ENCODE measurements at places on chromosomes 1 and 21.

DNA sequence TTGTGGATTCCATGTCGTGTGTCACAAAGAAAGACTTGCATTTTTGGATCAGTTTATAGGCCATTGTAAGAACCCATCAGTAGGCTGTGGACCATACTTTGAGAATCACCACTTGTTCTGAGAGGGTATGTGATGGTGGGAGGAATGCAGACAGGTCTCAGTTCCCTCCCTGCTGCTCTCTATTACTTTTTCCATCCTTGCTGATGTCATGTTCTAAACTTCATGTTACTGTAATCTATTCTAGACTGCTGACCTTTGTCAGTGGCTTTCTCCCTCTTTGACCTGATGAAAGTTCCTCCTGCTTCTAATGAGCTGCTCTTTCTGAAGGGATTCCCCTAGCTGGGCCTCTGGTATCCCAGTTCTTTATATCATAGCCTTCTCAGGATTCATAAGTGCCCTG, 46.1 kb downstream of the ST3GAL3 start:
- no peak for DNase-seq

- no peak for DNase-seq
Measured at GRCh38 chr1:153752072-153752471, 23.1 kb upstream of the SLC27A3 start.

DNA sequence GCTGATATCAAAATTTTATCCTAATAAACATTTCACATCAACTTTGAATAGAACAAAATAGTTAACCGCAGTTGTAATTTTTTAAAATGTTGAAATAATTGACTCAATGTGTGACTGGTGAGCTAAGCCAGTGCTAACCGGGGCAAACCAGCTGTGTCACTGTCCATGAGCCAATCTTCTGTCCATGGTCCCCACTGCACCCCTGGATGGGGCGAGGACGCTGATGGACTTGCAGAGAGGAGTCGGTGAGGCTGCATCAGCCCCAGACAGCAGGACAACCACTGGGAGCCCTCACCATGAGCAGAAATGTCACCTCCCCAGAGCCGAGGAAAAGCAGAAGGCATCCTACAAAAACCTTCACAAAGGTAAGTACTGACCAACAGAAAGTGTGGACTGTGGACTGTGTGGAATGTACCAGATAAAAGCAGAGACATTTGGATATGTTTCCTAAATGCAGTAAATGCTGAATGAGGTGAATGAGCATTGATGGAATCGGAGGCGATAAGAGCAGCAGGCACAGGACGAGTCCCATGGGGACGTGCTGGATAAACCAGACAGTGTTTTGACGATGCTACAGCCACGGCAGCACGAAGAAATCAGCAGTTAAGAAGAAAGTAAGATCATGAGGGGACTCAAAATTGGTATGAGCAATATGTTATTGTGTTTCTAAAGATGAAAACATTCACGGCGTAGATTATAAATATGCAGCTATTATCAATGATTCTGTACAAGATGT, 115.0 kb upstream of the BACE2 start:
- DNase-seq: no peak

DNA sequence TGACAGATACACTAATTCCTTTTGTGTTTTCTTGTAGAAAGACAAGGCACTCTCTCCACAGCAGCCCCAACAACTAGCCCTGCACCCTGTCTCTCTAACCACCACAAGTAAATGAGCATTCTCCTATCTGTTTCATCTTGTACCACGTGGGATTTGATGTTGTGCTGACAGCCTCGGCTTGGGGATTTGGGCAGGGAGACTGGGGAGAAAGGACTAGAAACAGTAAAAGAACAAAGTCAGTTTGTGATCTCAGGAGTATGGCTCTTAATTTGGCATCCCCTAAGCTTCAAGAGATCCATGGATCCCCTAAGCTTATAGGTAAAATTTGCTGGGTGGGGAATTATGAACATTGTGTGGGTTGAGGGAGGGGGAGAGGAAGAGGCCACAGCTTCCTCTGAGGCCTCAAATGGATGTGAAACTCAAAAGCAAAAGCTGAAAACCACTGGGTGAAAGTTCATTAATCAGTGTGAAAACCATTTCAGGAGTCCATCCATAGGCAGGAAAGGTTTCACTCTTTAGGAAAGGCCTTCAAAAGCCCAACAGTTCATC, 3.1 kb downstream of the C1orf162 start:
- no peak for DNase-seq

- DNase-seq: no peak
Measured at GRCh38 chr21:42465008-42465802, 30.8 kb downstream of the RSPH1 start.

DNA sequence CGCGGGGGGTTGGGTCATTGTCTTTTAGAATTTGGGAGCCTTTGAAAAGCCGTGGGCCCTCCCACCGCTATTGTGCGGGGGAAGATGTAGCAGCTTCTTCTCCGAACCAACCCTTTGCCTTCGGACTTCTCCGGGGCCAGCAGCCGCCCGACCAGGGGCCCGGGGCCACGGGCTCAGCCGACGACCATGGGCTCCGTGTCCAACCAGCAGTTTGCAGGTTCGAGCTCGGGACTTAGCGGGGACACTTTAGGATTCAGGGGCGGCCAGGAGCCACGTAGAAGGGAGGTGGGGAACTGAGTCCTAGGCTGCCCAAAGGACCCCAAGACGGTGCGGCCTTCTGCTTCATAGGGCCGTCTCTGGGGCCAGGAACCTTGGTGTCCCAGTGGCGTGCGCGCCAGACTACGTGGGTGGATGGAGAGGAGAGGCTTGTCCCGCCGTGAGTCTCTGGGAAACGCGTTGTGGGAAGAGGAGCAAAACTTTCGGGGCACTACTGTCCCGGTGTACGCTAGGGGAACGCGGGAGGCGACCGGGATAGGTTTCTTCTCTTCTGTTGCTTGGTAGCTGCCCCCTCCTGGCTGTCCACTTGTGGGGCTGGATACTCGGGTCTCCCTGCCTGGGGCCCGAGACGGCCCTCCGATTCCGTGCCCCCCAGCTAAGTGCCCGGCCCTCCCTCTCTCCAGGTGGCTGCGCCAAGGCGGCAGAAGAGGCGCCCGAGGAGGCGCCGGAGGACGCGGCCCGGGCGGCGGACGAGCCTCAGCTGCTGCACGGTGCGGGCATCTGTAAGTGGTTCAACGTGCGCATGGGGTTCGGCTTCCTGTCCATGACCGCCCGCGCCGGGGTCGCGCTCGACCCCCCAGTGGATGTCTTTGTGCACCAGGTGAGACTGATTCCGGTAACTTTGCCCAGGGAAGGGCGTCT, at the start of gene LIN28A:
TSS of gene LIN28A (plus strand) at position 112 of the 918 bp plus-strand sequence. CDS start at position 187, 75 bp downstream.
- no peak for DNase-seq

- no peak for DNase-seq
Measured at GRCh38 chr21:46009951-46010705, 28.6 kb downstream of the COL6A1 start.

- no peak for DNase-seq
Measured at GRCh38 chr1:20242890-20243479, 47.7 kb upstream of the VWA5B1 start.

- DNase-seq: peak; percentile 92
Measured at GRCh38 chr1:24409535-24409934, 4.0 kb downstream of the STPG1 start.

DNA sequence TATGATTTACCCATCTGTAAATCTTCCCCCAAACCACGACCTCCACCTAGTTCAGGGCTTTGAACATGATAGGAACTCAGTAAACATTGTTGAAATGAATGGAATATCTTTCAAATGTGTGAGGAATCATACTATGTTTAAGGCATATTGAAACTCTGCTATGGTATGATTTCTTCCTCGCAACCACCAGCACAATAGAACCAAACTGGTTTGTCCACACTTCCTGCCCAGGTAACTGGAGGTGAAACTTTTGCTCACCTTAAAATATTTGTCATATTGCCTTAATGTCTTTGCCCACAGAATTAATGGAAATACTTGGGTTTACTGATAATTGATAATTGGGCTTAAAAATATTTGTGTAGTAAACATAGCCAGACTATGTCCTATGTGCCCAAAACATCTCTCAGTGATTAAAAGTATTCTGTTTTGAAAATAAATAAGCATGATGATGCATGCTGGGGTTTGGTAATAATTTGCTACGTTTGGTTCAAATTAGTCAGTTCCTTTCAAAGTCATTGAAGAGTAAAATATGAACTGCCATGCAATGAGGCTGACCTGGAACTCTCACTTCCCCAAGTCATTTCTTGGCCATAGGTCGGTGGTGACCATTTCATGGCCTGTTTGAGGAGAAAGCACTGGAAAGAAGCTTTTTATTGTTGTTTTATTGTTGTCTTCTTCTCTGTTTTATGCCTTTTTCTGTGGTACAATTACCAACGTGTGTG, 73.3 kb downstream of the TNFSF18 start:
- peak; percentile 40 for DNase-seq

DNA sequence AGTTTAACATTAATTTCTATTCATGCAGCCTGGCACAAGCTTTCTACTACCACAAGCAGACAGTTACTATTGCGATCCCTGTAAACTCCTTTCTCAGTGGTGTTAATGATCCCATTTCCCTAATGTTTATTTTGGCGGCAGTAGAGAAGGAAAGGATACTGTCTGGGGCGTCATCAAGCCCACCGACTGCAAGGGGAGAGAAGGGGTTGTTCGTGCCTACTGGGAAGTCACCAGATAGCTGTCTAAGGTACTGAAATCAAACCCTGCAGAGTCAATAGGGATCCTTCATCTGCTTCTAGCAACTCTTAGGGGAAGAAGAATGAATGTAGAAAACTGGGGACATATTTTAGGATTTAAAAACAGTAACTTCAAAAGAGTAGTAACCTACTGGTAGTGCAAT, 95.2 kb upstream of the ADAR start:
- no peak for DNase-seq

DNA sequence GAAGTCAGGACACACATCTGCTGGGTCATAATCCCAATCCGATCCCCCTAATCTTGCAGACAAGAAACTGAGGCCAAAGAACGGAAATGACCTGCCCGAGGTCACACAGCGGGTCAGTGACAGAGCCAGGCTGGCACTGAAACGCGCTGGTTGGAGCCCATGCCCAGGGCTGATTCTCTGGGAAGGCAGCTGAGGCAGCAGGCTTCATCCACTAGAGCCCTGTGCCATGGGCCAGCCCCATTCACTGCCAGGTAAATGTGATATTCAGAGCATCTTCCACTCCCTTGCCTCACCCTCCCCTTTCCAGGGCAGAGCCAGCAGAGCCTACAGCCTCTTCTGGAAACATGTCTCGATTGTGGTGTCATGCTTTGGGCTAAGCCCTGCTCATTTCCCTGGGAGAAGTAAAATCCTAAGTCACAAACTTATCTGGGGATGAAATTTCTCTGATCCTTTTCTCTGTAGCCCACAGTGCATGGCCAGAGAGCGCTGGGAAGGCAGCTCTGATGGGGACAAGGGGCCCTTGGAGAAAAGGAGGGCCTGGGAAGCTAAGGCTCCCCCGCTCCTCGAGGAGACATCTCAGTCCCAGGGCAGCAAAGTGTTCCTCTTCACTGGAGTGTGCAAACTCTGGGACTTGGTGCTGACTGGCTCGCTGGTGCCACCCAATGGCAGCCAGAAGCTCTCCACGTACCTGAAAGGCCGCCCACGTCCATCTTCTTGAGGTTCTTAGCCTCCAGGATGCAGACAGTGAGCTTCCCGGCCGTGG, 110.4 kb downstream of the SYT2 start:
- peak; percentile 84 for DNase-seq

GRCh38 chr21:28781602-28782276, 210.9 kb downstream of the LTN1 start:
- peak; percentile 52 for DNase-seq

DNA sequence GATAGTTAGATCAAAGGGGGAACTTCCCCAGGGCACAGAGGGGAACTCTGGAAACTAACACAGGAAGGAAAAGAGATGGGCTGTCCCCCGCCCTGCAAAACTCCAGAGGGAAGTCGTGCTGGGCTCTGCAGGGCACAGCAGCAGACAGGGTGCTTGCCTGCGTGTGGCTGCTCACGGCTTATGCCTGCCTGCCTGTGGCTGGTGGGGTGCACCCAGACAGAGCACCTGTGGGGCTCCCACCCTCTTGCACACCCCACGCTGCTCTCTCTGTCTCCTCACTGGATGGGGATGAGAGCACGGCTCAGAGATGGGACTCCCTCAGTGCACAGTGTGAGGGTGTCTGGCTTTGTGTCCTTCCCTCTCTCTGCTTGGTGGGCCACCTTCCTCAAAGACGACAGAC, 13.5 kb upstream of the ETV3L start:
- no peak for DNase-seq

- DNase-seq: no peak
Measured at GRCh38 chr1:38213646-38214434, 167.2 kb upstream of the POU3F1 start.

DNA sequence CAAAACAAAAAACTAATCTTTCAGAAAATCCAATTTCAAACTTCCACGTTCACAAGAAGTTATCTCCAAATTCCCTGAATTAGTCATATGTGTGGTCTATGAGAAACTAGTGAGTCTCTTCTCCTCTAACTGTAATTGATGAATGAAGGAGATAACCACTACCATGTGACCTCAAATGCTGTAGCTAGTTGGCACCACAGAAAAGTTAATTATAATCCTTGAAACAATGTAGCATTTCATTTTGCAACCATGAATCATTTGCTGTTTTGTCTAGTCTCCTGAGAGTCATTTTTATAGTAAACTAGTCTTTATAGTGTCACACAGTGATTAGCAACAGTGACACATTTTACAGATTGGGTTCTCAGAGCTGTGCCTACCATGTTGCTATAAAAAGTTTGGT, 287.5 kb downstream of the LRRIQ3 start:
- no peak for DNase-seq

DNA sequence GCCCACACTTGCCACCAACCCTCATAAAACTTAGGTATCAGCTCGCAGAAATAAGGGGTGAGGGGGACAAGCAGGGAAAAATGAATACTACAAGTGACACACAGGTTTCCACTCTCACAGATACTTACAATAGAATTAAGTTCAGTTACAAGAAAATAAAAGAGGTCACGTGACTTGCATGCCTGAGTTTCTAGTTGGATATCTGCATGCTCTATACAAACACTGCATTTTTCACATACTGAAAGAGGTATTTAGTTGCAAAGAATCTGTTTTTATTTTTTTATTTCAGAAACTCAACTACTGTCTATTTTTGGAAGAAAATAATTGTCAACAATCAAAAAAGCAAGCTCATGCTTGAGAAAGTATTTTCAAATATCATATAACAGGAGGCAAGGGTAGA, 43.5 kb downstream of the DPYD start:
- DNase-seq: no peak

Data from HCEC 1CT (cell line).